ENCODE measurements at places on chromosomes 2 and 18.

DNA sequence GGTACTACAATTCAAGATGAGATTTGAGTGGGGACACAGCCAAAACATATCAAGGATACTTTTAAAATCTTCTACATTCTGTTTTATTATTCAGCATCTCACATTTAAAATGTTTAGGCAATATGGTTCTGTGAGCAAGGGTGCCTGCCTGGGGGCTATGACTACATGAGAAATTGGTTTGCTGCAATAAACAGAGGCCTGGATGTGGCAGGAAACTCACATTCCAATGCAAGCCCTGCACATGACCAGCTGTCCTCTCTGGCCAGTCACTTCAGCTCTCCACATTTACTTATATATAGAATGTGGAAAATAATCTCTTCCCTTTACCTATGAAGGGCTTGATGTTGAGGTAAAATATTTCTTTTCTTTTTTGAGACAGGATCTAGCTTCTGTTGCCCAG is 193.4 kb downstream of the LRRTM1 start:
- no peak for DNase-seq

GRCh38 chr2:7994397-7994951 is 687.4 kb upstream of the ID2 start:
- no peak for DNase-seq

DNA sequence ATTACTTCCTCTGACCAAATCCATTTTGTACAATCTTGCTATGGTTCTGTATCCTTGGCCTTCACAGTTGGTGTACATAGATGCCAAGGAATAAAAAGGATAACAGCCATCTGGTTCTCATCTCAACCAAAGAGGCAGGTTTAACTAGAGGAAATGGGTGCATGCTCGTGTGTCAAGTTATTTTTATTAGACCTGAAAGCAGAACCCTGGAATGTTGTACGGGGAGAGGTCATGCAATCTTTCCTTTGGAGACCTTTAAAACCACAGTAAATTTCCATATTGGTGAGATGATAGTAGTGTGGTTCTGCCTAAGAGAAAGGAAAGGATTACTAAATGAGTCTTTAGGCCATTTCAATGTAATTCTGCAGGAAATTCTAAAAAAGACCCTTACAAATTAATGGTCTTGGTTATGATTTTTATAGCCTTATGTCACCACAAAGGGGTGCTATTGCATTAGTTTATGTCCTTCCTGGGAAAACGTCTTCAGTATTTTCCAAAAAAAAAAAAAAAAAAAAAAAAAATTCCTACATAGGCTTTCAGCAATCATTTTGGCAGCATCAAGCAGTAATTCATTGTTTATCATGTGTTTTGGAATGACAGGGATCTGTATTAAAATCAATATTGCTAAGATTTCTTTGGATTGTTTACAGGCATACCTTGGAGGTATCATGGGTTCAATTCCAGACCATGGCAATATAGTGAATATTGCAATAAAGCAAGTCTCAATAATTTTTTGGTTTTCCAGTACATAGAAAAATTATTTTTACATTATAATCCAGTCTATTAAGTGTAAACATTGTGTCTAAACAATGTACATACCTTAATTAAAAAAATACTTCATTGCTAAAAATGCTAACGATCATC is 270.8 kb downstream of the NYAP2 start:
- DNase-seq = peak; percentile 9

DNA sequence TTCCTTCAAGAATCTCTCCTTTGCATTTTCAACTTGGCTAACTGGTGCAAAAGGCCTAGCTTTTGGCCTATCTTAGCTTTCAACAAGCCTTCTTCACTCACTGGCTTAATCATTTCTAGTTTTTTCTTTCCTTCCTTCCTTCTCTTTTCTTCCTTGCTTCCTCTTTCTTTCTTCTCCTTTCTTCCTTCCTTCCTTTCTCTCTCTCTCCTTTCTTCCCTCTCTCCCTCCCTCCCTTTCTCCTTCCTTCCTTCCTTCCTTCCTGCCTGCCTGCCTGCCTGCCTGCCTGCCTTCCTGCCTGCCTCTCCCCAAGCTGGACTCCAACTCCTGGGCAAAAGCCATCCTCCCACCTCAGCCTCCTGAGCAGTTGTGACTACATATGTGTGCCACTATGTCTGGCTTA is 176.2 kb upstream of the APCDD1 start:
- no peak for DNase-seq

GRCh38 chr2:200617156-200618053 is 31.6 kb downstream of the AOX1 start:
- no peak for DNase-seq

DNA sequence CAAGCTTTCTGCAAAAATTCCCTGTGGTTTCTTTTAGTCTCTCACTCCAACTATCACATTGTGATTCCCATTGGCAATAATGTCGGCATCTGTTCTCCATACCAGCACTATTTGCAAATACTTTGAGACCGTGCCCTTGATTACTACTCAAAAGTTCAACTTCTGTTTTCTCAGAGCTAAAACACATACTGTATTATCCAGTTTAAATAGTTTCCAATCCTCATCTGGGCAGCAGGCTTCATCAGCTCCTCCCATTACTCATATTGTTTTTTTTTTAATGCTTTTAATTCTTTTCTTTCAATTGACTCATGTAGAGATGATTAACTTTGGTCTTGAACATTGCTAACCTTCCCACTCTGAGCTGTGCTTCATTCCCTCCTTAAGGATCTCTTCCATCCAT is 135.8 kb downstream of the METTL8 start:
- no peak for DNase-seq

DNA sequence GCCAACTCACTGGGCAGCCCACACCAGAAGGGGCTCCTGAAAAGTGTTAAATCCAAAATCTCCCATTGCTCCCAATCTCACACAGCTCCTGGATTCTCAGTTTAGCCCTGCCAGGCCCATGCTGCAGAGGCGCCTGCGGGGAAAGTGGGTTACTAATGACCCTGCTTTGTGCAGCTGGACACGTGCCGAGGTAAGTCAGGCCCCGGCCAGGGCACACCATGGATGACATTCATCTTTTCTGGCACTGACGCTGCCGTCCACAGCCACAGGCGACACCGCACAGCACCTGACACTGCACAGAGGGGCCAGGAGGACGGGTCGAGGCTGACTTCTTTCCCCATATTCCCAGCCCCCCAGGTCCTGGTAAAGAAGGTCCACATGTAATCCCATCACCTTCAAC is 193.5 kb downstream of the EIPR1 start:
- no peak for DNase-seq

GRCh38 chr2:174499371-174499770 is 12.5 kb upstream of the GPR155 start:
- DNase-seq = no peak

GRCh38 chr2:79585701-79586433 is 73.0 kb downstream of the CTNNA2 start:
- no peak for DNase-seq

- no peak for DNase-seq
Measured at GRCh38 chr2:70596739-70597138, 43.1 kb upstream of the TGFA start.

DNA sequence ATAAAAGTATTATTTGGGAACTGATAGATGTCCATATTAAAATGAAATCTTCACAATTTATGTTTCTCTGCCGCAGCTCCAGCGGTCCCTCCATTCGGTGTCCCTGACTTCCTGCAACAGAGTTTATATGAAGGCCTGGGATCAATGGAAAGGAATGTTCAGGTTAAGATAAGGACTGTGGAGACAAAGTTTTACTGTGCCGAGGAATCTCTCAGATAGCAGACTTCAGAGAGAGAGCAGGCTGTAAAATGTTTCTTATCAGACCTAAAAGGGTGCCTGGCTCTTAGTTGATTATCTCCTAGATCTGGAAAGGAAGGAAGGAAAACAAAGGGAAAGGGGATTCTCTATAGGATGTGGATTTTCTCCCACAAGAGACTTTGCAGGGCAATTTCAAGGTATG is 193.7 kb upstream of the PIEZO2 start:
- no peak for DNase-seq

GRCh38 chr18:354471-354870 is 86.6 kb upstream of the THOC1 start:
- DNase-seq = no peak

DNA sequence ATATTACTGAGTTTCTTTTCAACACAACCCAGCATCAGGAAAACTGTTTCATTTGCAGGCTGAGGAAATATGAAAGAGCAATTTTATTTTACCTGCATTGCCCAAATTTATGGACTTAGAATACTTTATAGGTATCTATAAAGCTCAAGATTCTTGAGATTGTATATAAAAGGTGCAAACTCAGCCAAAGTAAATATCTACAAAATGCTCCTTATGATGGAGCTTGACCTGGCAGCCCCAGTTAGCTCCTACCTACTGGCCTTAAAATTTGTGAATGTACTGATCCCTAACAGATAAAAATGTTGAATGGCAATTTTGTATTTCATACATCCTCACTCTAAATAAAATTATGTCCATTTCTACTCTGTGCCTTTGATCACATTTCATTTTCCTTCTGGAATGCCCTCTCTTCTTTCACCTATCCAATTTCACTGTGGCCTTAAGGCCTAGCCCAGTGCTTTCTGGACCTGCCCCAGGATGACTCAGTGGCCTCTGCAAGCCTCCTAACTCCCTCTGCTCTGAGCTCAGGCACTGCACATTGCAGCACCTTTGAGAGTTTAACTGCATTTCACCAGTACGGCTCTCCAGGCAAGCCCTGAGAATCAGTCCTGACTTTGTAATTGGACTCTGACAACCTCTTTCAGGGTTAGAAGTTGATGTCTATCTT is 125.9 kb downstream of the ANTXR1 start:
- DNase-seq = peak; percentile 15

- no peak for DNase-seq
Measured at GRCh38 chr18:9569178-9569577, 45.2 kb downstream of the PPP4R1 start.

- no peak for DNase-seq
Measured at GRCh38 chr2:199452991-199453379, 4.8 kb downstream of the SATB2 start.
